Pons (tissue), 1 donor: ENCODE measurements at places on chromosomes 11 and 22.

DNA sequence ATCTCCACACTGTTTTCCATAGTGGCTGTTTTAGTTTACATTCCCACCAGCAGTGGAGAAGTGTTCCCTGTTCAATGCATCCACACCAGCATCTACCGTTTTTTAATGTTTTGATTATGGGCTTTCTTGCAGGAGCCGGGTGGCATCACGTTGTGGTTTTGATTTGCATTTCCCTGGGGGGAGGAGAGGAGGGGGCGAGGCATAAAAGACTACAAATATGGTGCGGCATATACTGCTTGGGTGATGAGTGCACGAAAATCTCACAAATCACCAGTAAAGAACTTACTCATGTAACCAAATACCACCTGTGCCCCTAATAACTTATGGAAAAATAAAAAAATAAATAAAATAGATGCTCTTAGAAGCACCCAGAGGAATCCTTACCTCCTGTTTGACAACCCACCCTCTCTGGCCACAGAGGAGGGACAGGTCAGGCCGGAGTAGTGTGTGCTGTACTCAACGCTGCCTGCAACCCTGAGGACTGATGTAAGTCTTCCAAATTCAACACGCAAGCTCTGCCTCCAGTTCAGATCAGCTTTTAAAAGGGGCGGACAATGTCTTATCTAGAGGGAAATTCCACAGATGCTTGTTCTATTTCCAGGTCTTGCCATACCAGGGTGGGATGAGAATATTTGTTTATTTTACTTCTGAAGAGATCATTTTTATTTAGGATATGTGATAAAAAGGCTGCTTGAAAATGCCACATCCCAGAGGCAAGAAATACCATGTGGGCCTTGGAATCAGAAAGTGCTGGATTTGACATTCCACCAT lies 329.6 kb upstream of the B3GAT1 start:
- DNase-seq, result no peak

DNA sequence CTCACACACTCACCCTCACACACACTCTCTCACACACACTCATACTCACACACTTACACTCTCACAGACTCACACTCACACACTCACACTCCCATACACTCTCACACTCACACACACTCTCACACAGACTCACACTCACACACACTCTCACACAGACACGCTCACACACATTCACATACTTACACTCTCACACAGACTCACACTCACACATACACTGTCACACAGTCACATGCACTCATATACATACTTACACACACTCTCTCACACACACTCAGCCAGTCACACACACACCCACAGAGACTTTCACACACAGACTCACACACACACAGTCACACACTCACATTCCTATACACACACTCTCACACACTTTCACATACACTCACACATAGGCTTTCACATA lies 1478.8 kb downstream of the BRD1 start:
- DNase-seq, result no peak

- DNase-seq, result no peak
Observed at GRCh38 chr11:121347094-121347493, 54.5 kb downstream of the SC5D start.

DNA sequence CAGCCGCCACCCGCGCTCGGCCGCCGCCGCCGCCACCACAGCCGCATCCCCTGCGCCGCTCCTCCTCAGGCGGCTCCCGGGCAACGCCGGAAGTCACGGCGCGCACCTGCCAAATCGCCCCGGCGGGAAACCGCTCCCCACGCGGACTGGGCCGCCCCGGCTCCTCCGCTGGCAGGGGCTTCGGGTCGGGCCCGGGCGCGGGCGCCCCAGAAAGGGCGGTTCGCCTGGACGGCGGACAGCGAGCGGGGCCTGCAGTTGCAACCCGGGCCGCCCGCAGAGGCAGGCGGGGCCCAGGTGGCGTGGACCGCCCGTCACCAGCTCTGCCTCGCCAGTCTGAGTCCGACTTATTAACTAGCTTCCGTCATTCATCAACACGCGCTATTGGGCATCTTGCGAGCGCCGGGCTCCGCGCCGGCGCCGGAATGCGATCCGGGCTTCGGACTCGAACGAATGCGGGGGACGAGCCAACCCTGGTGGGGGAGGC lies at the start of gene HIRA:
Gene HIRA (minus strand): TSS at position 85 of the 484 bp plus-strand sequence. CDS start 257 bp downstream, outside the sequence.
- DNase-seq, result peak; percentile 76

DNA sequence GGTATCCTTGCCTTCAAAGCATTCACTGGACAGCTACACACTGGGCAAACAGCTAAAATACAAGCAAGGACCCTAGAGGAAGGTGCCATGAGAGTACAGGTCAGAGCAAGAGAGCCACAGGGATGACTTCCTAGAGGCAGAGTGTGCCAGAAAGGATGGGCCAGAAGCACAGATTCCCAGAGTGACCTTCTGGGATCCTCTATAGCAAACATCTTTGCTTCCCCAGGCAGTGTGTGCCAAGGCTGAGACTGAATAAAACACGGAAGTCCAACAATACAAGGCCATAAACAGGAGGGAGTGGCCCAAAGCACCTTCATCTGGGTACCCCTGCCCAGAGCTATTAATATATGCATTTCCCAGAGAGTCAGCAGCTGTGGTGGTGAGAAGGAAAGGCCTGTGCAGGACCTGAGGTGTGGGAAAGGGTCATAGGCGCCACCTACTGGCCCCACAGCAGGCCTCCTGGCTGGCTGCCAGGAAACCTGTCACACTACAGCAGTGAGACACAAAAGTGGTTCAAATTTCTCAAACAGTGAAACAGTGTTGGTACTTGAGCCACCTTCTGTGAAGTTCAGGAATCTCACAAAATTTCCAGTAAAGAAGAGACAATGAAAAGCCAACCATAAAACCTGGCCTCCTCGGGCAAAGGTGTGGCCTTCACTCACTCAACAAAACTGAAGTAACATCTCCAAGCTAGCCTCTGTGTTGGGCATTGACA lies 20.3 kb downstream of the CLPB start:
- DNase-seq, result peak; percentile 85

GRCh38 chr11:27011560-27012233 lies 17.8 kb downstream of the FIBIN start:
- DNase-seq, result peak; percentile 36

DNA sequence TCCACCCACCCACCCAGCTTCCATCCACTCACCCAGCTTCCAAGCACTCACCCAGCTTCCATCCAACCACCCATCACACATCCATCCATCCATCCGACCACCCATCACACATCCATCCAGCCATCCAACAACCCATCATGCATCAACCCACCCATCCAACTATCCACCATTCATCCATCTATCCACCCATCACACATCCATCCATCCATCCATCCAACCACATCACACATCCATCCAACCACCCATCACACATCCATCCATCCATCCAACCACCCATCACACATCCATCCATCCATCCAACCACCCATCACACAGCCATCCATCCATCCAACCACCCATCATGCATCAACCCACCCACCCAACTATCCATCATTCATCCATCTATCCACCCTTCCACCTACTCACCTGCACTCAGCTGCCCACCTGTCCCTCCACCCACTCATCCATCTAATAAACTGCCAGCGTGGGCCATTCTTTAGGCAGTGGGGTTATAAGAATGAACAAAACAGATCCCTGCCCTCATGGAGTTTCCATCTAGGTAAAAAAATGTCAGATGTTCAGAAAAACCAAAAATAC lies 88.2 kb downstream of the CELSR1 start:
- no peak for DNase-seq
